Activated CD8-positive, alpha-beta memory T cell treated with anti-CD3 and anti-CD28 coated beads, Interleukin-2, amount 50 U/mL, for 48 hours (primary cell): ENCODE measurements at places on chromosomes 3 and 15.

DNA sequence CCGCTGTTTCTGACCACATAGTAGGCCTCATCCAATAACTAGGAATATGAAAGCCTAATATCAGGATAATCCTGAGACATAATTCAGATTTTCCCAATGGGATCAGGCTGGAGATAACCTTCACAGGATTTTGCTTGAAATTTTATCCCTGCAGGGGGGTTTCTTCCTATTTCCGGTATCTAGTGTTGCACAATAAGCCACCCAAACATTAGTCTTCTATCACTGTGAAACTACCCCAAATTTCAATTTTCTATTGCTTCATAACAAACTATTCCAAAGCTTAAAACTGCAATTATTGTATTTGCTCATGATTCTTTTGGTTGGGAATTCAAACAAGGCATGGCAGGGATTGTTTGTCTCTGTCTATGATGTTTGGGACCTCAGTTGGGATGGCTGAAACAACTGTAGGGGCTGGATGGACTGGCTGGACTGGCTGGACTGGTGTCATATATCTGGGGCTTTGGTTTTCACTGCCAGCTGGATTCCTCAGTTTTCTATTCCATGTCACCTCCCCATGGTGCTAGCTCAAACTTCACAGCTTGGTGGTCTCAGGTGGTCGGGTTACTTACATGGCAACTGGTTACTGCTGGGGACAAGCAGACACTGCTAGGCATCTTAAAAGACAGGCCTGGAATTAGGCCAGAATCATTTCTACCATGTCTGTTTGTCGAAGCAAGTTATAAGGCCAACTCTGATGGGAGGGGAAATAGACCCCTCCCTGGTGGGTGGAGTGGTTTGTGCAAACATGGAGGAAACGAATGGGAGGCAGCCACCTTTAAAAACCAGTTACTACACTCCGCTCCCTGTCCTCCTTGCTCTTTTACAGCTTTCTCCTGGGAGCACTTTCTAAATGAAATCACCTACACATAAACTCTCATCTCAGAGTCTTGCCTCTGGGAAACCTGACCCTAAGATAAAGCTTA is 88.2 kb upstream of the STT3B start:
- no peak for DNase-seq

- no peak for DNase-seq
Observed at GRCh38 chr3:118272991-118273390, 761.7 kb downstream of the IGSF11 start.

GRCh38 chr3:109874896-109875708 is 537.8 kb upstream of the DPPA4 start:
- no peak for DNase-seq

GRCh38 chr3:183524476-183524875 is 31.0 kb downstream of the KLHL6 start:
- DNase-seq = no peak

- no peak for DNase-seq
Observed at GRCh38 chr15:70259028-70259424, 161.3 kb upstream of the TLE3 start.

DNA sequence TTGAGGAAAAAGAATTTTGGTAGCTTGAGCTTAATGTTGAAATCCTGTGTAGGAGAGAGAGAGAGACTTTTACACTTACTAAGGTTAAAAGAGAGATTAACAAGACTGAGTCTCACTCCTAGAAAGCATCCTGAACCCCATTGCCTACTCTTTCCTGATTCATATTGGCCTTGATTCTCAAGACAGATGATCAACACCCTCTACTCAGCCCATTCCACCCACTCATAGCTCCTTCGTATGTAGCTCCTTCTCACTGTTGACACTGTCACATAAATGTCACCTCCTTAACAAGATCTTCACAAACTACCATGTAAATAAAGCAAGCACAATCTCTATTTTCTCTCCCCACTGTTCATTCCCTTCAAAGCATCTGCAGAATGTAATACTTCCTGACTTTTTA is 574.6 kb upstream of the LMCD1 start:
- no peak for DNase-seq

DNA sequence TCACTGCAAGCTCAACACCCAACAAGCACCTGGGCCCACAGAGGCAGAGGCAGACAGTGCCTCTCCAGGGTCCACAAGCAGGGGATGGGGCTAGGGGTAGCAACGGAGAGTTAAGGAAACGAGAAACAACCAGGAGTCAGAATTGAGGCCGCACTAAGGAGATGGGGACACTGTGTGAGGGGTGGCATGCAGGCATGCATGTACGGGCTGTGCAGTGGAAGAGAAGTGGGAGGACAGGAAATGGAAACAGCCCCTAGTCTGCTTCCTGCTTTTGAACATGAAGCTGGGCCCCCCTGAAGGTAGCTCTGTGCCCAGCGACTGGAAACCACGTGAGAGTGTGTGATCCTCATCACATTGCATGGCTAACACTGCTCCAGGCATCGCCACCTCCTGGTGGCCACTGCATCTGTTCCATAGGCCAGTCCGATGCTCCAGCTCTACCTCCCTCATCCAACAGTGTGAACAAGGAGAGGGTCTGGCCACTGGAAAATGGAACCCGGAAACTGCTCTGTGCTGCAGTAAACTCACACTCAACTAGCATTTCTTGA is 44.0 kb downstream of the XXYLT1 start:
- DNase-seq = peak; percentile 52

GRCh38 chr15:48888191-48888590 is 10.3 kb downstream of the EID1 start:
- DNase-seq = peak; percentile 61

DNA sequence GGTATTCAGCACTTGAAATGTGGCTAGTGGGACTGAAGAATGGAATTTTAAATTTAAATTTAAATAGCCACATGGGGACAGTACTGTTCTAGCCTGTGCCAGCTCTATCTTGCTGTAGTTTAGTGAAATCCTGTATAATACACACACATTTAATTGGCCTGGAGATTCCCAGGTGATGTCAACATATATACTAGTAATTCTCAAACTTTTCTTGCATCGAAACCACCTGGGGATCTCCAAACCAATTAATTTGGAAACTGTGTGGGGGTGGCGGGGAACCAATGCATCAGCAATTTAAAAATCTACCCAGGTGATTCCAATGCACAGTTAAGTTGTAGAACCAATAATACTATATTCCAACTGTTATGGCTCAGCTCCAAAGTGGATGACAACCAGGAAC is 228.9 kb upstream of the MRPL3 start:
- DNase-seq = no peak

GRCh38 chr3:141963301-141963700 is 86.9 kb downstream of the ATP1B3 start:
- no peak for DNase-seq

DNA sequence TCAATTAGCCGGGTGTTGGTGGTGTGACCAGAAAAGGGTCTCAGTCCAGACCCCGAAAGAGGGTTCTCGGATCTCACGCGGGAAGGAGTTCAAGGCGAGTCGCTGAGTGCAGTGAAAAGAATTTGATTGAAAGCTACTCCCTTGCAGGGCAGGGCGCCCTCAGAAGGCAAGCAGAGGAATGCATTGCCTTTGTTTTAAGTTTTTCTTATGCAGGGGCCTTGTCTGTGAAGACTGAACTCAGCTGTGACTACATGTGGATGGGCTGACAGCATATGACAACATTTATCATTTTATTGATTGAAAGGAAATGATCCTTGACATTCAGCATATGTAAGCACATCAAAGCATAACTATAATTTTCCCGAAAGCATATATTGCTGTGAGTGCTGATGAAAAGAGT is 11.8 kb downstream of the CPN2 start:
- DNase-seq = no peak

GRCh38 chr3:46360907-46361306 is 7.0 kb downstream of the CCR2 start:
- DNase-seq = no peak

DNA sequence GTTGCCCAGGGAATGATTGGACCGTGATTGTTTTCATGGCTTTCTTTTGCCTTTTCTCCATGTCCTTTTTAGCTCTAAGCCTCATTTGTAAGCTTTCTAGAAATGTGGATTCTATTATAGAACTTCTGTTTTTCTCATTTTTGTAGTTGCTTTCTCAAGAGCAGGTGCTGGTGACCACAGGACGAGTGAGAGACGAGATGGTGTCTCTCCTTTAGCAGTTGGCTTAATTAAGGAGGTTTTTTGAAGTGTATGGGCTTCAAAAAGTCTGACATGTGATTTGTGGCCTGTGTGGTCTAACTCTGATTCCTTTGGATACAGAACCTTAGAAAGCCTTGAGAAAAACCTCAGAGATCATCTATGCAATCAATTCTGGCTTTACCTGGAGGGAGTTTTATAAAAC is 292.8 kb downstream of the LPP start:
- DNase-seq = no peak

DNA sequence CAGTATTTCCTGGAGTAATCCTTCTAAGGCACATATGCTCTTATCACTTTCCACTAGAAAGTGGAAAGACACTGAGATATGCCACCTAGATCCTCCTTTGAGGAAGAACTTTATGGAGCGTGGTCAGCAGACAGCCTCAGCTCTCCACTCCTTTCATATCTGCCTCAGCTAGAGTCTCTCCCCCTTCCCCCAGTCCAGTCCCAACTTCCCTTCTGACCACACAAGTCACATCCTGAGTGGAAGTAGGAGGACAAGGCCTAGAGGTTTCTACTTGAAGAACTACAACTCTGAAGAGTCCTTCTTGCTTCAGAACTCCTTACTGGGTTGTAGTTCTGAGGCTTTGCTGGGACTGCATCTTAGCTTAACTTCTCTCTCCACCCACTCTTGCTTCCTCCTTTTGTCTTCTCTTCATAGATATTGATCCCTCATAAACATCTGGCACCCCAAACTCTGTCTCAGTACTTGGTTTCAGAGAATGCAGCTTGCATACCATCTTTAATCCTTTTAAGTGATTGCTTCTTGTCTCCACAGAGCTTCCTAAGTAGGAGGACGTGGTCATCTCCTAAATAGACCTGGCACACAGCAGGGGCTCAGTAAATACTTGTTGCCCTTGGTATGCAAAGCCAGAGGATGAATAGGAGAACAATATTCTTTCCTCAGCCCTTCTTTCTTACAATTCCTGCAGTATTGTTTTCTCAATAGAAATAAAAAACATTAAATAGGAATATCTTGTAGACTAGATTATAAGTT is 109.6 kb downstream of the OXSM start:
- no peak for DNase-seq
